CD4-positive, alpha-beta T cell (primary cell): ENCODE measurements at places on chromosomes 7 and 10.

DNA sequence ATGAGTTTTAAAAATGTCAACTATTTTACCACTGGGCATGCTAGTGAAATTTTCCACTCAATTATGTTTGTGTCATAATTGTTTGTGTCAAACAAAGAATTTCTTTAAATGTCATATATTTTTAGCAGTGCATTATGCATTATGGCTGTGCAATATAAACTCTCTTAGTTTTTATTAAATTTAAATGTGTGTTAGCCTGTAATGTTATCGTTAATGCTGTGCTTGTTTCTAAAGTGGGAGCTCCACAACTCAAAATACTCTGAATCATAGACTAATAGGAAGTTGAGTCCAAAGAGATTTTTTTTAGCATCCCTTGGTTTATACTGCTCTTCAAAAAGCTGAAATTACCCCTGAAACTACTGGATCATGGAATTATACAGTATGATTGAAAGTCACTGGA, 26.8 kb downstream of the GNAI1 start:
- DNase-seq, result no peak

DNA sequence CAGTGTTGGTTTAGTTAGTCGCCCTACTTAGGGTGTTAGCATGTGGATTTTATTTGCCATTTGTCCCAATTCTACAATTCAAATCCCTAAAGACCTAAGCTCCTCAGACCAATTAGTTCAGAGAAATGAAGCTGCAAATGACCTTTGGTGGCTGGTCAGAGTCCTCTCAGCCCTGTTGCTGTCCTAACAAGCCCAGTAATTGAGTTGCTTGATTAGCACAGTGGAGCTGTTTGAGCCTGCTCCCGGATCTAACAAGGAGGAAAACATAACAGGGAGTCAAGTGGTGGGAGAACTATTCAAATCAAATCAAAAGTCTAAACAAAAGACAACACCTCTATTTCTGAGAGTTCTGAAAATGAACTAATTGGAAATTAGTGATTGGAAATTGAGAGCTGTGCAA, 22.1 kb downstream of the ZDHHC6 start:
- DNase-seq, result no peak

- DNase-seq, result no peak
Observed at GRCh38 chr10:86178401-86179152, 188.0 kb downstream of the GRID1 start.

GRCh38 chr10:123665491-123666286, 466 bp upstream of the GPR26 start:
- DNase-seq, result no peak

DNA sequence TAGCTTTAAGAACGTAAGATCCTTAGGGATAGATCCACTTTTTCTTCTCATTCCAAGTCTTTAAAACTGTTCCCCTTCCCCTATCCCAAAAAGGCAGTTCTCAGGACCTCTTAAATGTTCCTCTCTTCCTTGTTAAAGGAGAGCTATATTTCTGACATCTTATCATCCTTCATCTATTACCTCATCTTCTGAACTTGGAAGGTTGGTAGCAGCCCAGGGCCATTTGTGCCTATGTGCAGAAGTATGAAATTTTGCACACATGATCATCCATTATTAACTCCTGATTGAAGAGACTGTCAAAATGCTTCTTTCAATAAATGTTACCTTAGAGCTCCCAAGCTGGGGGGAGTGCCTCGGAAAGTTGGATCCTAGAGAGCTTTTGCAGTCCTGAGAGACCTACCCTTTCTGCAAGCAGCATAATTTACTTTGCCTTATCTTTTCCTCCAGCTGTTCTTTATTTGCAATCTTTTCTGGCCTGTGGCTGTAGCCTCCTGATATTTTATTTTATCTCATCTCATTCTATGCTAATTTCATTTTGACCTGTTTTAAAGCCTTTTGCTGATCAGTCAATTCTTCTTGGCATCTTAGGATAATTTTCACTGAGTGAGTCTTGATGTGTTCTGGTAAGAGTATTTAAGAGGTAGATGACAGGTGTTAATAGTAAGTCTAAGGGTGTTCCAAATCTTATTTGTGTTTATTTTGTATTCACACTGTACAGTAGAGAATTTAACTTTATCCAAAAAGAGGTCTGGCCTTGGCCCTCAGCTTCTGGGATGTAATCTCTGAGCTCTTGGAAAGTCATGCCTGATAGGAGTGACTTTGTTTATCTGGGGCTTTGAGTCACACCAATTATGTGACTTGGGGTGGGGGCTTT, 135.0 kb upstream of the PDLIM1 start:
- no peak for DNase-seq

DNA sequence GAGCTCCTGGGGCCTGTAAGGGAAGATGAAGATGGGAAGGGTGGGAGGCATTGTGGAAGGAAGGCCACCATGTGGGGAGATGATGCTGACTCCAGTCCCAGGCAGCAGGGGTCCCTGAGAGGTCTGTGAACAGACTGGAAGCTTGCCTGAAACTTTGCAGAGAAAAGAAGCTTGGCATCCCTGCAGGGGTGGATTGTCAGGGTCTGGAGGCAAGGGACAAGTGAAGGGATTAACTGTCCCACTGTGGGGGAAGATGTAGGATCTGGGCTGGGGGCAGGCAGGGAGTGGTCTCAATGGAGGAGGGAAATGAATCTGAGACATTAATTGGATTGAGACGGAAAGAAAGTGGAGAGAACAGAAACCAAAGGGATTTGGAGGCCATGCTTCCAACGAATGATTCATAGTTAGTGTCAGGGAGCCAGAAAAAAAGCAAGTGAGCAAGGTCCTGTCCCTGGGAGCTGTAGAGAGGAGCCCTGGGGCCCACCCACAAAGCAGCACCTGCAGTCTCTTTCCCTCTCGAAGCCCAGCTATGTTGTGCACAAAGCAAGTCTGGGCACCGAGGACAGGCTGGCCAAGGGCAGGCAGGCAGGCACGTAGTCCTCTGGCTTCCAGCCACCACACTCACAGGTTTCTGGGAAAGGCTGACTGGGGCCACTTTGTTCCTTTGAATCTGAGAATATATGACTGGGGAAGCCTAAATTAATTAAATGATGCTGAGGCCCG, 4.7 kb upstream of the SLC18A3 start:
- no peak for DNase-seq
